ENCODE measurements at places on chromosomes 13 and 19. TPM values are rescaled to one million over a fixed set of nuclear protein-coding genes. Genes with fewer than 3 reads are reported as not detected.

The ZNF443 gene
- total RNA-seq = 2.2 TPM

The CHMP2A gene
- 132 TPM for total RNA-seq

The SPACA4 gene
- not detected for total RNA-seq

The NANOS3 gene
- not detected for total RNA-seq
